ENCODE measurements at places on chromosomes 1 and 21.

DNA sequence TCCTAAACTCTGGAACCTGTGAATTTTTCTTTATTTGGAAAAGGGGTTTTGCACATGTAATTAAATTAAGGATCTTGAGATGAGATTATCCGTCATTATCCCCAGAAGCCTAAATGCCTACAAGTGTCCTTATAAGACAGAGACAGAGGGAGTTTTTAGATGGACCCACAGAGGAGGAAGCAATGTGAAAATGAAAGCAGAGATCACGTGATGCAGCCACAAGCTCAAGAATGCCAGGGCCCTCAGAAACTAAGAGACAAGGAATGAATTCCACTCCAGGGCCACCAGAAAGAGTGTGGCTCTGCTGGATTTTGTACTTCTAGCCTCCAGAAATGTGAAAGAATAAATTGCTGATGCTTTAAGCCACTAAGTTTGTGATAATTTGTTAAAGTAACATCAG lies 183.6 kb upstream of the UBE2U start:
- H3K27ac ChIP-seq = no peak overlapping the region
- H3K27me3 ChIP-seq = no peaks in the 10 kb centered on the region
- DNase-seq = peak; percentile 18
- H3K4me3 ChIP-seq = no peak overlapping the region
- H3K36me3 ChIP-seq = no peaks in the 10 kb centered on the region
- H3K4me1 ChIP-seq = no peaks in the 10 kb centered on the region

DNA sequence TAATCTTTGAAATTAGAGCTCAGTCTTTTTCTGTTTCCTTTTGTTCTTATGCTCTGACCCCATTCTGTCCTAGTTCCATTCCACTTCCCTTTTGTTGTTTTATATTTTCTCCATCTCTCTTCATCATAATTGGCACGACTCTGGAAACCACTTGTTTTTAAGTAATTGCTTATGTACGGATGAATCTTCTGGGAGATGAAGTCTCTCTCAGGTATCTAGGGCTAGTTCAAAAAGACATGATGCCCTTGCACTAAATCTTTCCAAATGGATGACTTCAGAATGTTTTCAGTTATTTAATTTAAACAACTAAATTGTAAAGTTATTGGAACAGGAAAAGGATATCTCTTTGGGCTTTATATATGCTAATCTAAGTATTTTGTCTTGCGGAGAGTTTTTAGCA lies at the start of gene OR6F1:
TSS of gene OR6F1 (minus strand) at position 101 of the 400 bp plus-strand sequence. CDS start 3,891 bp downstream, outside the sequence.
- H3K4me3 ChIP-seq = no peak within 1 kb of the TSS
- no peaks in the 10 kb centered on the region for H3K36me3 ChIP-seq
- H3K4me1 ChIP-seq = no peaks in the 10 kb centered on the region
- no peak for DNase-seq
- no peak within 1 kb of the TSS for H3K27ac ChIP-seq

DNA sequence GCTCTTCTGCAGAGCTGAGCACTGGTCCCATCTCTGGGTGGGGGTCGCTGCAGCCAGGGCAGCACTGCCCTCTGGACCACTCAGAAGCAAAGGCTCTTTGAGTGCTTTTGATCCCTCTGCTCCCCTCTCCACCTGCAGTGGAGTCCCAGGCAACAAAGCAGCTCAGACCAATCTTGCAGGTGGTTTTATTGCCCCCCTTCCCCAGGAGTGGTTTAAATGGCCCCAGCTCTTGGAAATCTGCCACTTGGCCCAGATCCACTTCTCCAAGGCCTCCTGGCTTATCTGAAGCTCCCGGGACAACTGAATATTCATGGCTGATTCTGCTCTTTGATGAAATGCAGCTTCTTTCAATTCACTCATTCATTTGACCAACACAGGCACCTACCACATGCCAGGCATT lies 2.7 kb downstream of the STUM start:
- H3K27ac ChIP-seq = no peak overlapping the region
- DNase-seq = no peak
- H3K4me1 ChIP-seq = peaks cover 3% of the 10 kb centered on the region

- H3K27ac ChIP-seq = no peak overlapping the region
- peak; percentile 33 for DNase-seq
- peak overlapping the region; percentile 58 for H3K4me3 ChIP-seq
- H3K36me3 ChIP-seq = no peaks in the 10 kb centered on the region
- H3K27me3 ChIP-seq = no peaks in the 10 kb centered on the region
Observed at GRCh38 chr21:44874497-44875315, 1.2 kb upstream of the PTTG1IP start.

DNA sequence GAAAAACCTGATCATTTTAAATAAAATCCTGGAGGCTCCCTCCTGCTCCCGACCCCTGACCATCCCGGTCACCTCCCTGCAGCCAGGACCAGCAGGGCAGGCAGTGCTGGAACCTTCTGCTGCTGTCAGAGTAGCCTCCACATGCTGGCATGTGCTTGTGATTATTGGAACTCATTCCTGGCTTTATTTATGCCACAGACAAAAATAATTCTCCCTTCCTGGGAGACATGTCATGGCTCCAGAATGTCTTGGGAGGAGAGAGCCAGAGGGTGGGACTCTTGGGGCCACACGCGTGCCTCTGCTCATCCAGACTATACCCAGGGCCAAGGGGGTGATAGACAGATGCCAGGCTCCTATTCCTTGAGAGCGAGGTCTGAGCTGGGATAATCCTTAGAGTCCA lies 183.6 kb upstream of the RAB4A start:
- no peak overlapping the region for H3K27ac ChIP-seq
- H3K27me3 ChIP-seq = no peaks in the 10 kb centered on the region
- H3K4me3 ChIP-seq = no peak overlapping the region
- DNase-seq = no peak

DNA sequence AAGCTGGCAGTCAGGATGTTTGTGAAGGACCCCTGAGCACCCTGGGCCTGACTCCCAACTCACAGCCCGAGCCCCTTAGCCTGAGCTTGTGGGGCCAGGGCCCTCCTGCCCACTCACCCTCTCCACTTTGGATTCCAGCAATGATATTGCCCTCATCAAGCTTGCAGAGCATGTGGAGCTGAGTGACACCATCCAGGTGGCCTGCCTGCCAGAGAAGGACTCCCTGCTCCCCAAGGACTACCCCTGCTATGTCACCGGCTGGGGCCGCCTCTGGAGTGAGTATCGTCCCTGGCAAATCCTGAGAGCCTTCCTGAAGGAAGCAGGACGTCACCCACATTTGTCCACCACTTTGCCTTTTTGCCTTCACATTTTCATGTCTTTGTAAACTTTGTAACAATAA lies 5.0 kb downstream of the CTRC start:
- H3K4me3 ChIP-seq = no peak overlapping the region
- H3K27ac ChIP-seq = no peak overlapping the region
- H3K36me3 ChIP-seq = no peaks in the 10 kb centered on the region
- DNase-seq = no peak
